Testis (tissue), 5 donors: ENCODE measurements at places on chromosomes 11 and 22. TPM values are rescaled to one million over a fixed set of nuclear protein-coding genes. Genes with fewer than 3 reads are reported as not detected.

The SERPING1 gene
- polyA plus RNA-seq: 273 TPM

The NNMT gene
- polyA plus RNA-seq: 38.8 TPM

The DCDC1 gene
- 10.4 TPM for polyA plus RNA-seq

The MYO18B gene
- polyA plus RNA-seq: 40.3 TPM

GRCh38 chr11:74123008-74123448 is 47.8 kb downstream of the C2CD3 start:
- no peak for DNase-seq

- DNase-seq: no peak
Measured at GRCh38 chr11:15627560-15627959, 512.8 kb downstream of the INSC start.

DNA sequence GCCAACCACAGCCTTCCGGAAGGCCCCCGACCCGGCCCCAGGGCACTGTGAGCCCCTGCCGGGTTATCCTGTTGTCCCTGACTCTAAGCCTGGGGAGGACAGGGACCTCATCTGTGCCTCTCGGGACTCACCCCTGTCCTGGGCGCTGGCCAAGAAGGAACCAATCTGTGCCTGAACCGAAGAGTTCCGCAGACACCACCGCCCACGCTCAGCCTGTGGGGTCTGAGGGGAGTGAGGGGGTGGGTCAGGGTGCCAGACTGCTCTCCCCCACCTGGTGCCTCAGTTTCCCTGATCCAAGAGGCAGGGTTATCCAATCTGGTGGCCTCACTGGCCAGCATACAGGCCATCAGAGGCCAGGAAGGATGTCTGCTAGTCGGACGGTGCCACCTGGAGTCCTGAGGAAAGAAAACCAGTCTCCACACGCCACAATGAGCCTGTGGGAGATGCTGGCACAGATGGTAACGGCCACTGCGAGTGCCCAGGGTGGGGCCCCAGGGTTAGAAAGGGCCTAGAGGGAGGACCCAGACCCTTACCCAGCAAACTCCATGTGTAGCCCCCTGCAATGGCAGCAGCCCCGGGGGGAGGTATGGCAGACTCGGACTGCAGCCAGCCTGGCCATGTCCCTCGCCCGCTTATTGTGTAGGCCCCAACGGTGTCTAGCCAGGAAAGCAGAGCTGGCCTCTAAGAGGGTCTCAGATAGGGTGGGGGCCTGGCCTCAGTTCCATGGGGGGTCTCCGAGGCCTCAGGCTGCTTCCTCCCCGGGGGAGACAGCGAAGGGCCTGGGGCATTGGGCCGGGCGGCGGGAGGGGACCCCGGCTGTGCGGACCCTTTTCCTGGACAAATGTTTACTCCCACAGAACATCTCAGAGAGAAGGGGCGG is 827 bp upstream of the TNNT3 start:
- no peak for DNase-seq

GRCh38 chr11:118898400-118899295 is 15.0 kb downstream of the CXCR5 start:
- no peak for DNase-seq

DNA sequence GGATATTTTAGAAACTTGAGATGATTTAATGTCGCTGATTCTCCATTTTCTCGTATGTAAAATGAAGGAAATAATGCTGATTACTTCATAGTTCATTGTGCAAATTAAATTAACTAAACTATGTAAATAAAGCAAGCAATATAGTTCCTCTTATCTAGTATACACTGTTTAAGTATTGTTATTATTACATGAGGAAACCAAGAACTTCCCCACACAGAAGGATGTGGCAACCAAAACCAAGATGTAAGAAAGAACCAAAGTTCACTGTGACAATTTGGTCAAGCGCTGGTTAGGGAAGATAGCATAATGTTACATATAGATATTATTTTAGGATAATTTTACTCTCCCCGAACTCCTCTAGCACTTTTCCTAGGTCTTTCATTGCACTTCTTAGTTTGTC is 103.2 kb downstream of the XKR3 start:
- no peak for DNase-seq

GRCh38 chr11:11247576-11247975 is 105.5 kb downstream of the CSNK2A3 start:
- no peak for DNase-seq

- no peak for DNase-seq
Measured at GRCh38 chr22:43314611-43315010, 28.6 kb downstream of the SCUBE1 start.

DNA sequence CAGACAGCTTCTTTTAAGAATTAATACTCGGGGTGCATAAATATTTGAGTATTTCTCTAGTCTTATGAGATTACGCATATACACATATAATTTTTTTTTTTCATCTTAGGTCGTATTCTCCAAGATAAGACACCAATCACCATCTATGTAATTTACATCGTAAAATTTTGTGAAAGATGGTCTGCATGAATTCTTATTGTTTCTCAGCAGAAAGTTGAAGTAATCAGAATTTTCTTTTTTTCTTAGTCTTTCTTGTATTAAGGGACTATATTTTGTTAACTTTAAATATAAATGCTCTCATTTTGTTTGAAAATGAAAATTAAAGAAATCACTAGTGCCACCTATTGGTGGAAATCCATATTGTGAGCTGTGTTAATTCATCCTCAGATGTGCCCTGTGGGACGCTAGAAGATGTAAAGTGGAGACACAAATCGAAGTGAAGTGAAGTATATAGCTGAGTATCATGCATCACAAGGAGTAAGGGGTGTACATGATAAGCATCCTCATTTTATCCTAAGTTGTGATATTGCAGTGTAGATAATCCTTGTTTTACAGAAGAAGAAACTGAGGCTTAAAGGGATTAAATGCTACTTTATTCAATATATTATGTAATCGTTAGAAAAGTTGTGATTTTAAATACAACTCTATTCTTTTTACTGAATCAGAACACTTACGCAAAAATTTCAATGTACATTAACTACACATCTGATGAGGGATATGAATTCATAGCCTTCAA is 2084.3 kb downstream of the LRRC4C start:
- DNase-seq: no peak
